ENCODE measurements at places on chromosomes 1 and 21. TPM values are rescaled to one million over a fixed set of nuclear protein-coding genes. Genes with fewer than 3 reads are reported as not detected.

ETV3L gene
- total RNA-seq: not detected

FCN3 gene
- total RNA-seq: not detected

DNA sequence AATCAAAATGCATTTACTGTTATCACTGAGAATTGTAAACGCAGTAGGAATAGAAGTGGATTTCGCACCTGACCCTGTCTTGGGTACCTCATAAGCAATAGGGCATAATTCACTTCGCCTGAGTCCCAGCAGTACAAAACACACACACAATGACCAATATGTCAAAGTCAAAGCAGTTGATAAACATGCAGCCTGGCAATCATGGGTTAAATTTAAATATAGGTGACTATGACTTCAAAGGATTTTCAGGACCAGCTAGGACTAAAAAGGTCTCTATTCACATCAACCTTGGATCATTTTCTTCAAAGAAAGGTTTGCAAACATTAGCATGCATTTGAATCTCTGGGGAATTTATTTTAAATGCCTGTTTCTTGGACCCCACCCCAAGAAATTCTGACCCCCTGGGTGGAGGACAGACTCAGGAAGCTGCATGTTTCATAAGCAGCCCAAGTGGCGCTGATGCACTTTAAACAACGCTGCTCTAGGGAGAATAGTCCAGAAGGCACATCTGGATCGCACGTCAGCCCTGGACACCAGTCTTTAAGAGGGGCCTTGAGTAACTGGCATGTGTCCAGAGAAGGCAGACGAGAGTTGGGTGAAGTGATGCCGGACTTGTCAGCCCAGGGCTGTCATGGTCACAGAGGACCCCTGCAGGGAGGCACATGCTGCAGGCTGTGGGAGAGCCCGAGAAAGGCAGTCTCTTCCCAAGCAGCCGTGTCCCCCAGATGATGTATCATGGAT, 55.7 kb upstream of the EFHD2 start:
- no peak for DNase-seq

- DNase-seq: no peak
These were observed 124.3 kb downstream of the PBX1 start for GRCh38 chr1:164683235-164683634.

- DNase-seq: peak; percentile 58
These were observed 777 bp downstream of the FLAD1 start for GRCh38 chr1:154983776-154984466.

GRCh38 chr1:68028566-68028965, 21.9 kb downstream of the DIRAS3 start:
- DNase-seq: no peak

- no peak for DNase-seq
These were observed 54.0 kb downstream of the CLIC6 start for GRCh38 chr21:34722684-34723300.

DNA sequence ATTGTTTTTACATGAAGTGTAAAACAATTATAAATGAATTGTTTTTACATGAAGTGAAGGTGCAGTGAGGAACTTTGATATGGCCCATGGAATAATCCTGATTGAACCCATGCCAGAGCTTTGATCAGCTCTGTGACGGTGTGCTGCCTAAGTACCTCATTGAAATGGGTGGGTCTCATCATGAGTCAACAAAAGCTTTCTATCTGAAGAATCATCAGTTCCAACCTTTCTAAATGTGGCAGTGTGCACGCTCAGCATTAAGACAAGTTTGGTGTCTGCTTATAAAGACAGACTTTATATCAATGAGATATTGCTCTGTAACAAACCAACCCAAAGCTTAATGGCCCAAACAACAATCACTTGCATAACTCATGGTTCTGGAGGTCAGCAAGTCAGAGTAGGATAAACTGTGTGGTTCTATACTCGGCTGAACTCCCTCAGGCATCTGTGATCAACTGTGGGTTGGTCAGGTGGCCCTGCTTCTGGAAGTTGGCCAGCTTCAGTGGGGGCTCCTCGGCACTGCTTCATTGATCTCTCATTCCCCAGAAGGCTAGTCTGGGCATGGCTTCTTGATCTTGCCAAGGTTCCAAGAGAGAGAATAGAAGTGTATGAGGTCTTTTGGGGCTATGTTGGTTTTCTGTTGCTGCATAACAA, 258.0 kb downstream of the LTN1 start:
- no peak for DNase-seq

DNA sequence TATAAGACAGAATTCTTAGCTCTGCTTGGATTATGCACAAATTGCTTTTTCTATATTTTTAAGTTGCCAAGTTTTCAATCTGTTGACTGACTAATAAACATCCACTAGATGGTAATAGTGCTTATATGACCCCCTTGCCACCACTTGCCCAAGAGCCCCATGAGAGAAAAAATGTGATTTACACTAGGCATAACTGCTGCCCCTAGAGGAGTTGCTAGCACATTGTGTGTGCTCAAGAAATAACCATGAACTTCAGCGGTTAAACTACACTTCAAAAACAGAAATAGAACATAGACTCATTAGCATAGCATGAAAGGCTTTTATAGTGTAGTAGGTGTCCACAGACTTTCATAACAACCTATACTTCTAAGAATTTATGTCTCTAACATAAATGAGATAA, 61.4 kb downstream of the BRINP3 start:
- no peak for DNase-seq

DNA sequence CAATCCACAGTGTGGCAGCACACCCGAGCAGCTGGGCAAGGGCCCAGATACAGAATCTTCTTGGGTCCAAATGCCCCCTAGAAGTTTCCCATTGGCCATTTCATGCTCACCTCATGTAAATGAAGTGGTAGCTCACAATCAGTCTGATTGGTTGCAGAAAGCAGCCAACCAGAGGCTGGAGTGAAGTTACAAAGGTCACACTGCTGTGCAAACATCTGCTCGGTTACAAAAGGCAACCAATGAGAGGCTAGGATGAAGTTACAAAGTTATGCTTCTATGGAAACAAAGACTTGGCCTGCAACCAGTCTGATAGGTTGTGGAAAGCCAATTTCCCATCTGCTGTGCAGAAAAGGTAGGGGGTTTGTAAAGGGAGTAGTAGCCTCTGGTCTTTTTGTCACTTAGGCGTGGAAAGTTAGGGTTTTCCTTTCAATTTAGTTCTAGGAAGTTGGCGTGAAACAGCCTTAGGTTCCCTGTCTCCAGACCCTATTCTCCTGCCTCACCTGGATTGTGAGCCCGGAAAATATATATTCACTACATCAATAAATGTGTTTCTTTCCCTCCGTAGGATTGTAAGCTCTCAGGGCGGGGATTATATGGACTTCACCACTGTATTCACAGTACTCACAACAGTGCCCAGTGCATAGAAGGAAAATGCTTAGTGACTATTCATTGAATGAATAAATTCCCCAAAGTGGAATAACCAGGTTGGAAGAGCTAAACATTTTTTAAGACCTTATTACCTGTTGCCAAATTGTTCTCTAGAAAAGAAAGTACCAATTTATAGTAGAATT, 91.9 kb downstream of the URB2 start:
- DNase-seq: no peak

TMPRSS2 gene
- total RNA-seq: not detected

DNA sequence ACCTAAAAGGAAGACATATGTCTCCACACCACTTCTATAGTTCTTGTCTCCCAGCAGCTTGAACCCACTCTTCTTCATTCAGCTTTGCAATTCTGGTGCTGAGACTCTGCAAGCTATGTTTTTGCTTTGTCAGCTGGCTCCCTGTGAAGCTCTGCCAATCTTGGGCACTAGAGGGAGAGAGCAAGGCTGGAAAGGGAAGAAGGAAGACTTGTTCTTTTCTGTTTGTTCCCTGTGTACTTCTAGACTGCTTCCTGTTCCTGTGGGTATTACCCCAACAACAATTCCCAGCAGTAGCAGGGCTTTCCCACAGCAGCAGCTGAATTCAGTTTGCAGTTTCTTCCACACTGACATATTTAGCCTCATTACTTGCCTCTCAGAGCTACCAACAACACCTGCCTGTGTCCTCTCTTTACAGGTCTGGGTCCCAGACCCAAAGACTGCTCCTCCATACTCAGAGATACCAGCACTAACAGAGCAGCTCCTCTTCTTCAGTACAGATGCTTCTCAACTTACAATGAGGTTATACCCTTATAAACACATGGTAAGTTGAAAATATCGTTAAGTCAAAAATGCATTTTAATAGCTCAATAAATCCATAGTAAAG, 275.2 kb upstream of the NEGR1 start:
- no peak for DNase-seq
